ENCODE measurements at places on chromosomes 5 and 9.

- no peak for DNase-seq
These were observed 23.1 kb downstream of the CENPK start for GRCh38 chr5:65539827-65540226.

GRCh38 chr9:9054354-9054992, 1254.9 kb upstream of the DMAC1 start:
- no peak for DNase-seq

DNA sequence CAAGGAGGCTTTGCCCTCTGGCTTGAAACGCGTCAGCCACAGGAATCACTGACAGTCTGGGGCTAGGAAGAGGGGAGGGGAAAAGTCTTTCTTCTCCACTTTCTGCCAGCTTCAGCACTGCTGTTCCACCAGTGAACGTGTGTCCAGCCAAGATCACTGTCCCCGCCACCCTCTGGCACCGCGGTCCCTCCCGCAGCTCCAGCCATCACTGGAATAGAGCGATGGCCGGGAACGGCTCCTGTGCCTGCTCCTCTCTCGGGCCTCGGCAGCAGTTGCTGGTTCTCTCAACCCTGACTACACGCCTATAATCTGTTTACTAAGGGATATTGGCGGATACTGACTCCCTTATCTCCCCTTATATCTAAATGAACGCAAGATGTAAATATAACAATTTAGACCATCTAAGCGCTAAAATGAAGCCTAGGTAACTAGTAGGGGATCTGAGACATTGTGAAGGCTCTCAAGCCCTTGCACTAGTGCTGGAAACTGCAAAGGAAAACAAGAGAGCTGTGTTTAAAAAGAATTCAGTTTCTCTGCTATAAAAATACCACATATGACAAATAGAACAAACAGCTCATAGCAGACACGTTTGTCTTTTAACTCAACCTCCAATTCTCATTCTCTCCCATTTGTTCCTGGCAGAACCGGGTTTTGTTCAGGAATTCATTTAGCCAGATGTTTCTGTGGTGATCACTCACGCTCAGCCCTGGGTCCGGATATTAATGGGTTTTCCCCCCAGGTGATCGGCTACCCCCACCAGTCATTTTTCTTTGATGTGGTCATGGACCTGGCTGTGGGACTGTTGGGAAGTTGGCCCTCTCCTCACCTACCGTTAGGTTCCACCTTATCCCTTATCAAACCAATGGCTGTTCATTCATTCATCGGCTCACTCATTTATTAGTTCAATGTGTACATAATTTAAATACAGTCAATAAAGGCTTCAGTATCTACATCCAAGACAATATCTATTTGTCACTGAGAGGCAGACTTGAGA, 149.8 kb downstream of the MED10 start:
- DNase-seq: no peak

DNA sequence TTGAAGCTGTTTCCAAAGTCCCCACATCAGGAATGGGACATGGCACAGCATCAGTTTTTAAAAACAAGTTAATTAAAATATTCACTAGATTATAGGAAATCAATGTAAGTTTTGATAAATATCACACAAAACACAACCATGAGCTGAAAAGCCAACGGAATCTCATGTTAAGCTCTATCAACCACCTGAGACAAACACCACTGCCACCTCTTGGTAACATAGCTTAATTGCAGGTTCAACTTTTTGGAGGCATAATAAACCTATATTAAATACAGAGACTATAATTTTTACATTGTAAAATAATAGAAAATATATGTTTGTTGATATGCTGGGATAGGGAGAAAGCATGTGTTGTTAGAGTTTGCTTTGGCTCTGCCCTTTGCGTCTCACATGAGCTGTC, 126.1 kb downstream of the SV2C start:
- no peak for DNase-seq

DNA sequence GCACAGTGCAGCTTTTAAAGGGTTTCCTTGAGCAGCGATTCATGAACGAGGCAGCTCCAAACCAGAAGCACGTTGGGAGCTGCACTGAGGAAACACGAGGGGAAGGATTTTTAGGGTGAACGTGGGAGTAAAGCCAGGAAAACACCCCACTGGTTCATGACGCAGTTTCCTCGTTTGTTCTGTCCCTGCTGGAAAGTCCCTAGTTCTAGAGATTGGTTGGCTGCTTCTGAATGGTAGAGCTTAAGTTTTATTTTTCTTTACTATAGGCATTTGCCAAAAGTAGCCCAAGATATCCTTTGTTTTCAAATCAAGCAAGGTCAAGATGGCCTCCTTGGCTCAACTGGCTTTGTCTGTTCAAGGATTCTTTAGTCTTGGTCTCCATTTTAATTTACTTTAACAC, 116.5 kb upstream of the CACNA1B start:
- DNase-seq: no peak

DNA sequence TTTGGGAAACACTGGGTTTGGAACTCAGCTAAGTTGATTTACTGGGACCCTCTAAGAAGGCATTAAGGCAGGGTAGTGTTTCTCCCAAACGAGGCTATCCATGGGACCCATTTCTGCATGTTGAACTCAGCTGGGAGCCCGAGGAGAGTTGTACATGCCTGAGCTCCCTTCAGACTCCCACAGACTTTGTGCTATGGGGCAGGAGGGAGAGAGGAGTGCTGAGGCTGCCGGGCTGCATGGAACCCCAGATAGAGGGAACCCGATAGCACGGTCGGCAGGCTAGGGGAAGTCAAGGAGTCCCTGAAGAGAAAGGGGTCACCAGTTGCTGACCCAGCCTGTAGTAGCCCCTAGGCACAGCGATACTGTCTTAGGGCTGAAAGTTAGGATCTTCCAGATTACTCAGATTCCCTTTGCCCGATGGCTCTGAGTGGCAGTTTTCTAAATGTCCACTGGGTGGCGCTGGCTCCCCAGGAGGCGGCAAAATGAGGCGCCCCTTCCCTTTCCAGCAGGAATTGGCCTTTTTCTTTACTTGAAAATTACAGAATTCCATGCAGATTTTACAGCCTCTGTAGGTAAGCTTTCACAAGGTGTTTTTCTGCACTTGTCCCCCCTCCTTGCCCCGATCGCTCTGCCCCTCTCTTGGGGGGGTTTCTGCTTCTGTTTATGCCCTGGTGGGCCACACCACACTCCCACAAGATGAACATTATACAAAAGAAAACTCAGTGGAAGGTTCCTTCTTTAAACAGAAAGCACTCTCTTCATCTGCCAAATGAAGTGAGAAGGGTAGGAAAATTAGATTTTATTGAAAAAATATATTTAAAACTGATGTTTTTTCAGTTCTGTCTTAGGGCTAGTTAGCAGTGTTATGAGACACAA, 17.8 kb downstream of the NANS start:
- DNase-seq: no peak

DNA sequence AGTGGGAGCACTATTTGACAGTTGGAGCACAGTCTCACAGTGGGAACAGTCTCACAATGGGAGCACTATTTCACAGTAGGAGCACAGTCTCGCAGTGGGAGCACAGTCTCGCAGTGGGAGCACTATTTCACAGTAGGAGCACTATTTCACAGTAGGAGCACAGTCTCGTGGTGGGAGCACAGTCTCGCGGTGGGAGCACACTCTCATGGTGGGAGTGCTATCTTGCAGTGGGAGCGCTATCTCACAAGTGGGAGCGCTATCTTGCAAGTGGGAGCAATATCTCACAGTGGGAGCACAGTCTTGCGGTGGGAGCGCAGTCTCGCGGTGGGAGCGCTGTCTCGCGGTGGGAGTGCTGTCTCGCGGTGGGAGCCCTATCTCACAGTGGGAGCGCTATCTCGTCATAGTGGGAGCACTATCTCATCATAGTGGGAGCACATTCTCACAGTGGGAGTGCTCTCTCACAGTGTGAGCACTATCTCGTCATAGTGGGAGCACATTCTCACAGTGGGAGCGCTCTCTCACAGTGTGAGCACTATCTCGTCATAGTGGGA, 56.1 kb downstream of the MED10 start:
- DNase-seq: no peak
